ENCODE measurements at places on chromosomes 5 and 9.

DNA sequence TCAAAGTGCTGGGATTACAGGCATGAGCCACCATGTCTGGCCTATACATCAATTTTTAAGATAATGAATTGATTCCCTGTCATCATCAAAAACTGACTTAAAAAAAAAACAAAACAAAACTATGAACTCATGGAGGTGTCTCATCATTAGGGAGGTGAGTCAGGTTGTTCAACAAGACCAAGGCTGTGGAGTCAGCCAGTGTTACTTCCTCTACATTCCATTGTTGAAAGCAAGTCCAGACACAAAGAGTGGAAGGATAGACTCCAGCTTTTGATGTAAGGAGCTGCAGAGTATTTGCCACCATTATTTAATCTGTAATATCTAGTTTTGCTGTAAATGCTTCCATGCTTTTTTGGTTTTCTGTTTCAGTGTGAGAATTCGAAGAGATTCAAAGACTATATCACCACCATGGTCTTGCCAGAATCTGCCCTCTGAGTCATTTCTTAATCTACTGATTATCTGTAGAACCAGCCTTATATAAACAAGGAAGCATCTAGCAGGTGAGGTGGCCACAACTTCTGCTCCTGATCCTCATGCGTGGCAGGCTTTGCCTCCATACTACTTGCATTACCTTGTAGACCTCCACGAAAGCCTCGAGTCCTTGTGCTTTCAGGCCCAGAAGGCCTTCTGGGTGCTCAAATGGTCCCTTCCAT lies 156.1 kb downstream of the FGF1 start:
- no peaks in the 10 kb centered on the region for H3K4me1 ChIP-seq
- no peak for DNase-seq
- no peaks in the 10 kb centered on the region for H3K36me3 ChIP-seq
- no peak overlapping the region for H3K4me3 ChIP-seq
- H3K27ac ChIP-seq, result no peak overlapping the region

- no peak overlapping the region for H3K4me3 ChIP-seq
- H3K27ac ChIP-seq, result no peak overlapping the region
- no peaks in the 10 kb centered on the region for H3K36me3 ChIP-seq
These were observed 146.6 kb upstream of the PCA3 start for GRCh38 chr9:76617497-76618175.

GRCh38 chr5:171242521-171242920 lies 66.5 kb upstream of the TLX3 start:
- no peak overlapping the region for H3K4me3 ChIP-seq
- no peaks in the 10 kb centered on the region for H3K36me3 ChIP-seq
- H3K27ac ChIP-seq, result no peak overlapping the region
- no peaks in the 10 kb centered on the region for H3K27me3 ChIP-seq

DNA sequence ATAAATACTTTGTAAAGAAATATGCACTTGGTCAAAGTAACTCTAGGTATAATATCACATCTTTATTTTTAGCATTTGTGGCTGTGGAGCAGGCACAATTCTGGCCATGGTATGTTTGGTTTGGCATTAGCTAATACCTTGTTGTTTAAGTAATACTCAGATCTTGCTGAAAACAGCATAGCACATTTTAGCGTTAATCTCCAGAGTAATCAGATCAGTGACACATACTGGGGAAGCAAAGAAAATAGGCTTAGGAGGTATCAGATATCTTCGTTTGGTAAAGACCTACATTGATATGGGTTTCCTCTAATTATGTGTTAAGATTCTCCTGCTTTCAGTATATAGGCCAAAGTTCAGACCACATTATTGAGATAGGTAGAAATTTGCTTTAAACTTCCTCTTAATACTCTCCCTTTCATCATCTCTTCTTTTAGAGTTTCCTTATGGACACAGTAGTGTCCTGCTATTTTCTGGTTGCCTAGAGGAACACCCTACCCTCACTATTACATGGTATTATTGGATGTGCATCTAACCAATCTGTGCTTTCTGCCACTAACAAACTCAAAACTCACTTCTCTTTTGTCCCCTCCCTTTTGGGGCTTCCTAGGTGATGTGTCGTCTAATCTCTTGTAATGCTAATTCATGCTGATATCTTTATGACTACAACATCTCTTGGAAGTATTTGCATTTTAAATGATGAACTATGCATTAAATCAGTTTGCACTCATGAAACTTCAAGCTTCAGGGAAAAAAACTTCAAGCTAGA lies 437.3 kb upstream of the ADAMTSL1 start:
- no peaks in the 10 kb centered on the region for H3K4me1 ChIP-seq
- H3K27ac ChIP-seq, result no peak overlapping the region
- no peak overlapping the region for H3K4me3 ChIP-seq
- DNase-seq, result no peak
- no peaks in the 10 kb centered on the region for H3K27me3 ChIP-seq
- H3K36me3 ChIP-seq, result no peaks in the 10 kb centered on the region

DNA sequence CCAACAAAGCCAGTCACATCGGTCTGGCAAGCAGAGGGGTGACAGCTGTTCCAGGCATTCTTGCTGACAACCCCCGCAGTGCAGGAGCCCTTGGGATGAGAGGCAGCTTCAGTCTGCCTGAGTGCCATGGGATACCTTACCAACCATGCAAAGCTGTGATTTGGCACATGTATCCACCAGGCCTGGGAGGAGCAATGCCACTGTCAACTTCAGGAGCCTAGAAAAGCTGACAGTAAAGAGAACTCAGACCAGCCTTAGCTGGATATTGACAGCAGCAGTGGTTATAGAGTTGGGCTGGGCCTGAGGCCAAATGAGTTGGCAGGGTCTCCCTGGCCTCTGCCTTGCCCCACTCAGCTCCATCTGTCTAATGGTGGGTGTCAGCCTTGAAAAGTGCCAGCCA lies 10.1 kb upstream of the PLPPR1 start:
- H3K27ac ChIP-seq, result no peak overlapping the region
- H3K36me3 ChIP-seq, result no peaks in the 10 kb centered on the region
- no peak overlapping the region for H3K4me3 ChIP-seq
- DNase-seq, result no peak

DNA sequence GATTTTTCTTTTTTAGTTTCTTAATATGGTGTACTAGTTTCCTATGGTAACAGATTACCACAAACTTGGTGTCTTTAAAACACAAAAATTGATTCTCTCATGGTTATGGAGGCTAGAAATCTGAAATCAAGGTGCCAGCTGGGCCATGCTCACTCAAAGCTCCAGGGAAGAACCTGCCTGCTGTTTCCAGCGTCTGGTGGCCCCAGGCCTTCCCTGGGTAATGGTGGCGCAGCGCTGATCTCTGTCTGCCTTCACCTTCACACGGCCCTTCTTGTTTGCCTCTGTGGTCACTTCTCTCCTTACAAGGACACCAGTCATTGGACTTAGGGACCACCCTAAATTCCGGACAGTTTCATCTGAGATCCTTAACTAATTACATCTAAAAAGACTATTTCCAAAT lies 70.5 kb upstream of the GFPT2 start:
- no peaks in the 10 kb centered on the region for H3K27me3 ChIP-seq
- no peak overlapping the region for H3K27ac ChIP-seq
- no peaks in the 10 kb centered on the region for H3K4me1 ChIP-seq
- no peaks in the 10 kb centered on the region for H3K36me3 ChIP-seq

- no peak overlapping the region for H3K27ac ChIP-seq
- no peaks in the 10 kb centered on the region for H3K4me1 ChIP-seq
- H3K36me3 ChIP-seq, result peaks cover 50% of the 10 kb centered on the region
- no peaks in the 10 kb centered on the region for H3K27me3 ChIP-seq
These were observed 70.2 kb upstream of the CTSL start for GRCh38 chr9:87655731-87656130.

GRCh38 chr9:82555431-82556051 lies 507.4 kb downstream of the RASEF start:
- no peaks in the 10 kb centered on the region for H3K36me3 ChIP-seq
- H3K4me1 ChIP-seq, result no peaks in the 10 kb centered on the region
- no peak overlapping the region for H3K27ac ChIP-seq
- no peak overlapping the region for H3K4me3 ChIP-seq

- no peak overlapping the region for H3K4me3 ChIP-seq
- peak overlapping the region; percentile 51 for H3K27ac ChIP-seq
- H3K36me3 ChIP-seq, result peaks cover 88% of the 10 kb centered on the region
These were observed 33.0 kb downstream of the FKBP15 start for GRCh38 chr9:113187929-113188595.

DNA sequence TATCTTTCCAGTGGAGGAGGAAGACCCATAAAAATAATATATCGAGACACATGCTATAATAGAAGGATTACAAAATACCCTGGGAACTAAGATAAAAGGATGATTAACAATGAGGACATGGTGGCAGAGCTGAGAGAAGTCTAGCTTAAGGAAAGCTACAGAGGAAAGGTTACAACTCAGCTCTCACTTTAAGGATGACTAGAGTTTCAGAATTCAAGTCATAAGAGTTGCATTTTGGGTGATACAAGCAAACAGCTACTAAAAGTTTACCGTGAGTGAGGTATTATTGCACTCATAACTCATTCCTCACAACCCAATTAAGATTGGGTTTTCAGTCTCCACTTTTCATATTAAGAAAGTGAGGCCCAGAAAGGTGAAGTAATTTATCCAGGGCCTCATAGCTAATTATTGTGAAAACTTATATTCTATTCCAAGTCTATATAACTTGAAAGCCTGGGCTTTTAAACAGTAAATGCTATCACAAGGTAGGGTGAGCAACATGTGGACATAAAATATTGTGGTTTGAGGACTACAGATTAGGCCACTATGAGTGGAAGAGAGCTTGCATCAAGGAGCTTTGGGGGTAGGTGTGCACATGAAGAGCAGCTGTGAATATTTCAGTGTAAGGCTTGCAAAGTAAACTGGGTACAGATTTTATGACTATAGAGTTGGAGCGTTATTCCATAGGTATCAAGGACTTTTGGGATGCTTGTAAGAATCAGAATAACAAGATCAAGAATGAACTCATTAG lies 28.0 kb downstream of the JAKMIP2 start:
- H3K4me3 ChIP-seq, result no peak overlapping the region
- H3K36me3 ChIP-seq, result no peaks in the 10 kb centered on the region
- DNase-seq, result no peak
- no peaks in the 10 kb centered on the region for H3K27me3 ChIP-seq
- no peaks in the 10 kb centered on the region for H3K4me1 ChIP-seq
- H3K27ac ChIP-seq, result no peak overlapping the region

GRCh38 chr5:157596487-157596886 lies 20.9 kb upstream of the ADAM19 start:
- DNase-seq, result no peak
- H3K27ac ChIP-seq, result no peak overlapping the region
- H3K4me1 ChIP-seq, result no peaks in the 10 kb centered on the region
